Neuronal stem cell (in vitro differentiated cells): ENCODE measurements at places on chromosomes 1 and 21.

GRCh38 chr1:5273280-5274003 is 619.0 kb downstream of the AJAP1 start:
- no peak for DNase-seq

DNA sequence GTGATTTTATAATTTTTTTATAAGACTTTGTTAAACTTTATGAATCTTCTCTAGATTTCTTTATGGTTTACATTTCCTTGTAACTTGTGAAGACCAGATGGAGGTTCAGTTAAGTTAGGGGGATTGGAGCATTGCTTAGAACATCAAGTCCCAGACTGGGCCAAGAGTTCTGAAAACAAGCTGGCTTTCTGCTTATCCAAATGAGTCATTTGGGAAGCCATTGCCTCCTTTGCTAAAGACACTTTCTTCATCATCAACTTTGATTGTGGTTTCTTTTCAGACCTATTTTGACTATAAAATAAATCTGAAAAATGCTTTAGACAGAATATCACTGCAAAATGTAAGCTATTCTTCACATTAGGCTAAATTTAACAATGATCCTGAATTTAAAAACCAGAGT is 446.8 kb downstream of the USP25 start:
- DNase-seq = no peak

- no peak for DNase-seq
Observed at GRCh38 chr1:118948351-118948750, 39.8 kb downstream of the TBX15 start.

GRCh38 chr1:79041666-79042065 is 35.1 kb upstream of the ADGRL4 start:
- DNase-seq = no peak

- DNase-seq = no peak
Observed at GRCh38 chr1:149945206-149945605, 8.5 kb upstream of the MTMR11 start.

DNA sequence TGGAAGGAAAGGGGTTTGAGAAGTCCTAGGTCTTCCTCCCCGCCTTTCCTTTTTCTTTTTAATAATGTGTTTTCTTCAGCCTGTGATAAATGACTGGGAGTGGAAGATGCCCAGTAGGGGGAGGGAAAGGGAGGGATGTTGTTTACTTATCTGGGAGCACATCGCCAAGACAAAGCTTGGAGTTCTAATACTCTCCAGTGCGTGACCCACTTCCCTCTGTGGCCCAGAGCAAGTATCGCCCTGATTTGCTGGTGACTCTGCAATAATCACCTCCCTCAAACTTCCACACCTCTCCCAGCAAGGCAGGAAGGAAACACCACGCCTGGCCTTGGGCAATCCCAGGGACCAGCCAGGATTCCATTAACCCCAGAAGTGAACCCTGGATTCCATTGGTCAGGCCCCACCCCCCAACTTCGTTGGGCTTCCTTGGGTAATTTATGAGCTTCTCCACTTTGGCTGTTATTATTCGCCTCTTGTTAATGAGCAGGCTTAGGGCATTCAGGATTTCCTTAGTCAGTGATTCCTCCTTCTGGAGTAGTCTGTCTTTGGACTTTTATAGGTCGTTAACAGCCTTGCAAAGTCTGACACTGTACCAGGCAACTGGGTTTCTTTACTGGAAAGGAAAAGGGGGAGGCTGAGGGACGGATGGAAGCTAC is 24.3 kb upstream of the GRHL3 start:
- DNase-seq = no peak

GRCh38 chr1:18807334-18808063 is 52.0 kb downstream of the TAS1R2 start:
- DNase-seq = no peak

GRCh38 chr1:196461521-196461920 is 146.7 kb downstream of the KCNT2 start:
- no peak for DNase-seq
